ENCODE measurements at places on chromosomes 2 and 18. TPM values are rescaled to one million over a fixed set of nuclear protein-coding genes. Genes with fewer than 3 reads are reported as not detected.

ST6GAL2 gene
- 12.8 TPM for total RNA-seq

VIL1 gene
- total RNA-seq, result not detected

GRCh38 chr2:30257266-30258214 is 26.2 kb downstream of the LBH start:
- H3K4me1 ChIP-seq, result peaks cover 12% of the 10 kb centered on the region
- DNase-seq, result no peak
- no peak overlapping the region for H3K27ac ChIP-seq
- H3K27me3 ChIP-seq, result no peaks in the 10 kb centered on the region

DNA sequence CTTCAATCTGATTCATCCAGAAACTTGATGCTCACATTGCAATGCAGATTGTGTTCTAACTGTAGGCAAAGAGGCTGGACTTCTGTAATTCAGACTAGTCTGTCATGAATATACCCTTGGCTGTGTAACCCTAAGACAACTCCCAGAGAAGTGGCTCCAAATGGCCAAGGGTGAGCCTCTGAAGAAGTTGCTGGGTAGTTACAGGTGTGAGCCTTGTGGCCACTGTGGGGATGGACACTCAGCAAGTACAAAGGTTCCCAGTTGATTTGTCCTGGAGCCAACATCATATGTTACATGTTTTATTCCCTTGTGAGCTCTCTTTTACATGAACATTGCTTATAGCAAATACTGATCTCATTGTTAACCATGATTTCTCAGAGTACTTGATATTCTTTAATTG is 94.8 kb upstream of the KCNJ3 start:
- DNase-seq, result no peak
- H3K36me3 ChIP-seq, result no peaks in the 10 kb centered on the region
- no peak overlapping the region for H3K4me3 ChIP-seq
- H3K27ac ChIP-seq, result no peak overlapping the region
- H3K27me3 ChIP-seq, result no peaks in the 10 kb centered on the region
- no peaks in the 10 kb centered on the region for H3K4me1 ChIP-seq

GRCh38 chr2:134261398-134262131 is 7.7 kb downstream of the MGAT5 start:
- no peak overlapping the region for H3K4me3 ChIP-seq
- no peak overlapping the region for H3K27ac ChIP-seq
- H3K36me3 ChIP-seq, result no peaks in the 10 kb centered on the region
- H3K4me1 ChIP-seq, result peaks cover 4% of the 10 kb centered on the region

DNA sequence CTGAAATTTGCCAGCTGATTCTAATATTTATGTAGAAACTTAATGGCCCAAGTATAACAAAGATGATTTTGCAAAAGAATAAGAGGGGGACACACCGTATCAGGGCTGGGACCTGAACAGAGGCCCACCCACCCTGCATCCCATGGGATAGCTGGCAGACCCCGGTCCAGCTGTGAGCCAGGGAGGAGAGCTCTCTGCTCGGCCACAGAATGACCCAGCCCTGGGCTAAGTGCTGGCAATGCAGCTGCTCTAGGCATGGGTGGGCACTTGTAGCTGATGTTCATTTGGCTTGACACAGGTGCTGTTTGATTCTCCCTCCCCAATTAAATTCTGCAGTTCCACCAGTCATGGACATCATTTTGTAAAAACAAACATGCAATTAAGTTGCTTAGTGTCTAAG is 522.8 kb upstream of the RAB6C start:
- no peak overlapping the region for H3K27ac ChIP-seq
- H3K4me1 ChIP-seq, result no peaks in the 10 kb centered on the region
- no peaks in the 10 kb centered on the region for H3K36me3 ChIP-seq
- no peak overlapping the region for H3K4me3 ChIP-seq

- H3K4me1 ChIP-seq, result peaks cover 6% of the 10 kb centered on the region
- no peak for DNase-seq
- H3K36me3 ChIP-seq, result peaks cover 9% of the 10 kb centered on the region
- no peaks in the 10 kb centered on the region for H3K27me3 ChIP-seq
- H3K27ac ChIP-seq, result no peak overlapping the region
- H3K4me3 ChIP-seq, result no peak overlapping the region
Measured at GRCh38 chr2:240799033-240799820, 20.8 kb downstream of the KIF1A start.
